ENCODE measurements at places on chromosomes 1 and 21.

DNA sequence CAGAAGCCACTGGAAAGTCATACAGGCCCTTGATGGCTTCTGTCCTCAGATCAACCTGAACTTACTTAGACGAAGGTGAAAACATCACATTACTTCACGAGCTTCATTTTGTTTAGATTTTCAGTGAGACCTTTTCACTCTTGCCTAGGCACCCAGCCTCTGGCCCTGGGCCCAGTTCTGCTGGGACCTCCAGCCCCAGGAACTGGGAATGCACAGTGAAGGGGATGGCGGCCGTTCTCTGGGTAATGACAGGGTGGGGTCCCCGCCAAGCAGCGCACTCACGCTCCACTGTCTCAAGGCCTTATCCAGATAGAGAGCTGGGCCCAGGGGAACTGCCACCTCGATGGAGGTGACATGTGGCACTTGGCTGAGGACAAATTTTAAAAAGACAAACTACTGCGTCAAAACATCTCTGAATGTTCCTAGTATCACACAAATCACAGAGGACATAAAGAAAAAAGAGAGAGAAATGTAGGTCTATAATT, 54.8 kb downstream of the NPHP4 start:
- no peak for DNase-seq

- DNase-seq: no peak
These were observed 68.7 kb downstream of the TRIM11 start for GRCh38 chr1:228337711-228338520.

DNA sequence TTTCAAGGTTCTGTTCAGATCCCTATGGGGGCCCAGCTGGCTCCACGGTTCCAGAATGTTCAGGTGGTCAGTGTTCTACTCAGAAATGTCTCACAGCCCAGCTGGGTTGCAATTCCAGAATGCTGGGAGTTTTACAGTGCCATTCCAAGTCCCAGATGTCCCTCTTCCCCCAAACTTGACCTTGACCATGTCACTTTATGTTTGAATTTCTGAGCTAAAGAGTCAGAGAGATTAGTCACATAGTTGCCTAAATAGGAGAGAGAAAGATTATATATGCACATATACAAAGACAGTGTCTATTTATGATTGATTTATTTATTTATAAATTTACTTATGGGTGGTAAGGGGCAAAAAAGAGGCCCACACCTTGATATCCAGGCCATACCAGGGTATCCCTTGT, 2.5 kb downstream of the GPR3 start:
- no peak for DNase-seq

DNA sequence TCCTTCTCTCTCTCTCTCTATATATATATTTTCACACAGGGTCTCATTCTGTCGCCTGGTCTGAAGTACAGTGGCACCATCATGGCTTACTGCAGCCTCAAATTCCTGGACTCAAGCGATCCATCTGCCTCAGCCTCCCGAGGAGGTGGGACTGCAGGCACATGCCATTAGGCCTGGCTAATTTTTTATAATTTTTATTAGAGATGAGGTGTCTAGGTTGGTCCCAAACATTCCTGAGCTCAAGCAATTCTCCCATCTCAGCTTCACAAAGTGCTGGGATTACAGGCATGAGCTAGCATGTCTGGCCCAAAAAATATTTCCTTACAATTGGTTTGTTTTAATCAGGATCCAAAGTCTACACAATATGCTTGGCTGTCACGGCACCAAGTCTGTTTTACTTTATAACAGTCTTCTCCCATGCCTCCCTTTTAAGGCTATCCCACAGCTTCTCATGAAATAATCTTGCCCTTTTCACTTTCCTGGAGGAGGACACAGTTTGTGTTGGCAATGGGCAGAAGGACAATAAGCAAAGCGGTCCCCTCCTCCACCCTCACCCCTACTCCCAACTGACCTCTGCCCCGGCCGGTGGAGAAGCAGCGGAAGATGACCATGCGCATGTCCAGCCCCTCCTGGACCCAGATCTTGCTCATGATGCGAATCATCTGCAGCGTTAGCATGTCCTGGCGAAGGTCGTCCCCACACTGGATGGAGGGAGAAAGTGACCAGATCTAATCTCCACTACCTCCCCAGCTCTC, 28.2 kb upstream of the PPP1R15B start:
- DNase-seq: no peak

GRCh38 chr1:115453666-115454065, 115.6 kb upstream of the NGF start:
- DNase-seq: no peak

- no peak for DNase-seq
These were observed 77.4 kb upstream of the MROH9 start for GRCh38 chr1:170857955-170858354.

Measured in NT2/D1 (cell line).